ENCODE measurements at places on chromosomes 6 and 20. TPM values are rescaled to one million over a fixed set of nuclear protein-coding genes. Genes with fewer than 3 reads are reported as not detected.

The RIPOR3 gene
- 3.4 TPM for total RNA-seq

GRCh38 chr20:63482021-63482587 is 9.6 kb upstream of the KCNQ2 start:
- no peak overlapping the region for H3K27ac ChIP-seq
- no peaks in the 10 kb centered on the region for H3K36me3 ChIP-seq
- H3K27me3 ChIP-seq, result no peaks in the 10 kb centered on the region
- H3K4me1 ChIP-seq, result no peaks in the 10 kb centered on the region
- no peak overlapping the region for H3K4me3 ChIP-seq

- no peak overlapping the region for H3K4me3 ChIP-seq
- no peaks in the 10 kb centered on the region for H3K27me3 ChIP-seq
- H3K27ac ChIP-seq, result no peak overlapping the region
- H3K4me1 ChIP-seq, result no peaks in the 10 kb centered on the region
Measured at GRCh38 chr6:54217018-54217417, 91.2 kb upstream of the TINAG start.

- no peaks in the 10 kb centered on the region for H3K36me3 ChIP-seq
- no peak overlapping the region for H3K27ac ChIP-seq
- DNase-seq, result no peak
- H3K4me3 ChIP-seq, result no peak overlapping the region
- no peaks in the 10 kb centered on the region for H3K4me1 ChIP-seq
Measured at GRCh38 chr6:110776413-110776812, 38.9 kb downstream of the CDK19 start.
